Mammary epithelial cell (primary cell): ENCODE measurements at places on chromosomes 4 and X. TPM values are rescaled to one million over a fixed set of nuclear protein-coding genes. Genes with fewer than 3 reads are reported as not detected.

The CFAP47 gene
- polyA plus RNA-seq: not detected

The EMCN gene
- not detected for polyA plus RNA-seq

The MEPE gene
- polyA plus RNA-seq: not detected

DNA sequence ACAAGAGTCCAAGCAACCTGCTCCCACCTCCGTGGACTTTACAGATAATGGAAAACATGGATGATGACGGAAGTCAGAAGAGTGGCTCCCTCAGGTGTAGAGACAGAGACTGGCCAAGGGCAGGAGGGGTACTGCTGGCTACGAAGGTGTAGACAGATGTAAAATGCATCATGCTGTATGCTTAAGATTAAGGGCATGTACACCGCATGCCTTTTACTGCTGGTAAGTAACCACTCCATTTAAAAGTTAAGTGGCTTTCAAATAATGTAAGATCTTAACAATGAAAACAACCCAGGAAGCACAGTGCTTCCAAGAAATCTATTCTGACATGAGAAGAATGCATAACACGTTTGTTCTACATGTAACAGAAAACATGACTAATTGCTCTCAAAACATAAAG, 76.9 kb upstream of the FAM9B start:
- no peak for DNase-seq

DNA sequence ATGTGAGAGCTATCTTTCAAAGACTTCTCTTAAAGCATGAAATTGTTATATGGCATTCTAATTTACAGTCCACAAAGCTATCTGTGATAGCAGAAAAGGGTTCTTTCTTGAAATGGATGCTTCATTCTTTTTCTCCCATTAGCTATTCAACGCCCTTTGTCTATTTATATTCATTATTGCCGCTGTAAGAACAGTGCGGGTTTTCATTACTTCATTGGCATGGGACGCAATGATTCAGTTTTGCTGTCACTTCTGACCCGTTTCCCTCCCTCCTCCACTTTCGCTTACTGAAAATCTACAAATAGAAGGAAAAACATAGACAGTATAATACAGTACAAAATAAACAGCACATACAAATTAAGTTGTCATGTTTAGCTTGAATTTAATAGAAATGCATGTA, 394.6 kb downstream of the PCDH7 start:
- no peak for DNase-seq

GRCh38 chr4:181416966-181417365, 826.2 kb upstream of the TENM3 start:
- no peak for DNase-seq

- DNase-seq: no peak
Observed at GRCh38 chr4:46316215-46316614, 73.7 kb downstream of the GABRA2 start.
